ENCODE measurements at places on chromosomes 16 and 17.

- no peaks in the 10 kb centered on the region for H3K27me3 ChIP-seq
- DNase-seq: no peak
- no peaks in the 10 kb centered on the region for H3K4me1 ChIP-seq
- H3K4me3 ChIP-seq: no peak overlapping the region
- H3K27ac ChIP-seq: no peak overlapping the region
Measured at GRCh38 chr16:11708421-11708820, 34.2 kb downstream of the TXNDC11 start.

DNA sequence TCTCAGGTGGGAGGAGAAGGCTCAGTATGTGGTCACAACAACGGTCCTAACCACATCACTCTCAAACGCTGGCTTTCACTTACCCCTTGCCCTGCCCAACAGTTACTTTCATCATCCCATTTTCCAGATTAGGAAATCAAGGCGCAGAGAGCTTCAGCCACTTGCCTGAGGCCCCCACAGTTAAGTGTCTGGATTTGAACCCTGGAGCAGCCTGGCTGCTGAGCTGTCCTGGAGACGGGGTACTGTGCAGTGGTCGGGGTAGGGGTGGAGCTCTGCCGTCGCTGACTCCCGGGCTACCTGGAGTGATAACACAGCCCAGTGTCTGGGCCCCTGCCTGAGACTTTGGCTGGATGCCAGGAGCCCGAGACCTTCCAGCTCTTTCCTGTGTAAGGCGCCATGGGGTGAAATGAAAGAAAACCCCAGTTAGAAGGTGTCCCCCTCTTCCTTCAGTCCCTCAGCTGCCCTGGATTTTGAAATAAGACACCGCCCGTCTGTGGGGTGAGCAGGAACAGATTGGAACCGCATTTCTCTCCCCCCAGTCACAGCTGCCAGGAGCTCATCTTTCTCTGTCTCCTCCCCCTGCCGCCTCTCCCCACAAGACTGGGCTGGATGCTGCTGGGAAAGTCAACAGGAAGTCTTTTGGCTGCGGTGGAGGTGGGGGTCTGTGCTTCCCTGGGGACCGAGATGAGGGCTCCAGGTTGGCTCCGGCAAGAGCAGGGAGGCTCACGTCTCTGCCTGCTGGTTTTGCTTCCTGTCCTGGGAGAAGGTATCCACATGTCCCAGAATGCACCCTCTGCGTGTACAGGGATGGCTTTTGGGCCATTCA lies 280.2 kb downstream of the SEC14L1 start:
- H3K27me3 ChIP-seq: no peaks in the 10 kb centered on the region
- peak overlapping the region; percentile 81 for H3K27ac ChIP-seq
- peaks cover 28% of the 10 kb centered on the region for H3K4me1 ChIP-seq
- DNase-seq: no peak

GRCh38 chr16:4288148-4288921 lies 15.5 kb upstream of the TFAP4 start:
- H3K27me3 ChIP-seq: no peaks in the 10 kb centered on the region
- no peak overlapping the region for H3K4me3 ChIP-seq
- peak; percentile 88 for DNase-seq
- H3K36me3 ChIP-seq: no peaks in the 10 kb centered on the region
- peaks cover 11% of the 10 kb centered on the region for H3K4me1 ChIP-seq
- H3K27ac ChIP-seq: no peak overlapping the region

GRCh38 chr16:77375396-77375795 lies 59.4 kb downstream of the ADAMTS18 start:
- no peak overlapping the region for H3K27ac ChIP-seq
- H3K36me3 ChIP-seq: no peaks in the 10 kb centered on the region
- DNase-seq: no peak
- no peaks in the 10 kb centered on the region for H3K4me1 ChIP-seq
- no peaks in the 10 kb centered on the region for H3K27me3 ChIP-seq

DNA sequence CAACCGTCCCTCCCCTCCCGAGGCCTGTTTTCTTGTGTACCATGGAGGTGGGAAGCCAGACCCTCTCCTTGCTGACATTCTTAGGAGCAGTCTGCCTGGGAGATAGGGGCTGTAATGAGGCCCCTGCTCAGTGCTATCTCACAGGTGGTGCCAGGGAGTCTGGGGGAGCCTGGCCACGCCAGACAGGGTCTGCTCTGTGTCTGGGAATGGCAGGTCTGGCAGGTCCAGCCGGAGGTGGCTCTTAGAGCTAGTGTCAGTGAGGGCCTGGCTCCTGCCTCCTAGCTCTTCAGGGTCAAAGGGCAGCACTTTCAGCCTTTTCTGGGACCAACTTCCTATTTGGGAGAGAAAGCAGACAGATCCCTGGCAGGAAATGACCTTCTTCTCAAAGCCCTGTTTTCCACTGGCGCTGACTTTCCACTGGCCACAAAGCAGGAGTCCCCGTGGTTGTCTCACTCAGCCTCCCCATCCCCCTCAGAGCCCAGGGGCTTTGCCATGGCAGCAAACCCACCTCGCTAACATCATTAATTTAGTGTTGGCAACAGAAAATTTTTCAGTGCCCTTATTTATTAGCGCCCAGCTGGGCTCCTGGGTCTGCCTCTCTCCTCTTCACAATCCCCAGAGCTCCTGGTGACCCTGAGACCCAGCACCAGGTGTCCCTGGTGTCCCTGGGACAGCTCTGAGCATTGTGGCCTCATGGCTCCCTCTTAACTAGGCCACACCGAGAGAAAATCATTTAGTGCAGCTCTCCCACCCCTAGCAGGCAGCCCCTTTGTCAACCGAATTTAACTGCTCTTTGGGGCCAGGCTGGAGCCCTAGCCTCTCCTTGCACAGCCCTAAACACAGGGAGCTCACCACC lies 24.0 kb upstream of the DOK4 start:
- H3K4me1 ChIP-seq: no peaks in the 10 kb centered on the region
- H3K27ac ChIP-seq: no peak overlapping the region
- no peaks in the 10 kb centered on the region for H3K36me3 ChIP-seq
- no peak for DNase-seq
- no peak overlapping the region for H3K4me3 ChIP-seq

DNA sequence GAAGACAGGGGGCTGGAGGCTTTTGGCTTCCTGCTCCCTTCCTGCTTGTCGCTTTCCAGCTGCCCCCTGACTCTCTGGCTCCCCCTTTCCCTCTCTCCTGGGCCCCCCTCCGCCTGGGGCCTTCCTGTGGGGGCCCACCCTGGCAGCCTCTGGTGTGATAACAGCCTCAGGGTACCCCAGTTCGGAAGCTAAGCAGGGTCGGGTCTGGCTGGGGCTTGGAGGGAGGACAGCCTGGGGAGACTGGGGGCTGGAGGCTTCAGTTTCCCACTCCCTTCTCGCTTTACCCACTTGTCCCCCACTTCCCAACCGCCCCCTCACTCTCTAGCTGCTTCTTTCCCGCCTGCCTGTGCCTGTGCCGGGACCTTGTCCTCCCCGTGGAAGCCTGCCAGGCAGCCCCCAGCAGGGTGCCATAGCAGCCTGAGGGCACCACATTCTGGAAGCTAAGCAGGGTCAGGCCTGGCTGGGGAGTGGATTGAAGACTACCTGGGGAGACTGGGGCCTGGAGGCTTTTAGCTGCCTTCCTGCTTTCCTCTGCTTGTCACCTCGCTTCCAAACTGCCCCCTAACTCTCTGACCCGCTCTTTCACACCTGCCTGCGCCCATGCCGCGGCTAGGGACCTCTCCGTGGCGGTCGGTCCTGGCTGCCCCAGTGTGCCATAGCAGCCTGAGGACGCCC lies 2275.5 kb downstream of the TP53TG3F start:
- no peak overlapping the region for H3K4me3 ChIP-seq
- no peaks in the 10 kb centered on the region for H3K36me3 ChIP-seq
- H3K4me1 ChIP-seq: no peaks in the 10 kb centered on the region

DNA sequence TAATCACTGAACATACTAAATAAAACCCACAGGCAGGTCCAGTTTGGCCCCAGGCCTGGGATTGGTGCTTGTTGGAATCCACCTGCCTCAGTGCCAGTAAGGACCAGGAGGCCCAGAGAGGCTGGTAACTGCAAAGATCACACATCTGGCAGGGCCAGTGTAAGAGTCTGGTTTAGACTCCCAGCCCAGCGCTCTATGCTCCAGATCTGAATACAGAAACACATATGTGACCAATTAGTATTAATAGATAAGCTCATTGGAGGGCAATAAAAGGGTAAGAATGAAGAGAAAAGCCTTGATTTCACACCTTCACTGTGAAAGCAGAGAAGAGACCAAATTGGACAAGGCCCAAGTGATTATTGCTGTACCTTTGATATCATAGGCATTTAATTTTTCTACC lies 13.6 kb upstream of the CCDC182 start:
- H3K36me3 ChIP-seq: no peaks in the 10 kb centered on the region
- no peak overlapping the region for H3K4me3 ChIP-seq
- DNase-seq: no peak
- no peaks in the 10 kb centered on the region for H3K27me3 ChIP-seq

- H3K36me3 ChIP-seq: peaks cover 9% of the 10 kb centered on the region
- H3K27me3 ChIP-seq: no peaks in the 10 kb centered on the region
- H3K27ac ChIP-seq: no peak overlapping the region
Measured at GRCh38 chr17:77163001-77163400, 22.2 kb downstream of the SEC14L1 start.
